Activated T-helper 2 cell treated with anti-CD3 and anti-CD28 coated beads, Interferon-gamma antibody, Interleukin-2, Interleukin-4, amounts not matched to agents 10 μg/mL and 5 μg/mL and 100 μg/mL, durations not matched to agents 14 hours and 24 hours and 36 hours (primary cell): ENCODE measurements at places on chromosomes 11 and 22.

DNA sequence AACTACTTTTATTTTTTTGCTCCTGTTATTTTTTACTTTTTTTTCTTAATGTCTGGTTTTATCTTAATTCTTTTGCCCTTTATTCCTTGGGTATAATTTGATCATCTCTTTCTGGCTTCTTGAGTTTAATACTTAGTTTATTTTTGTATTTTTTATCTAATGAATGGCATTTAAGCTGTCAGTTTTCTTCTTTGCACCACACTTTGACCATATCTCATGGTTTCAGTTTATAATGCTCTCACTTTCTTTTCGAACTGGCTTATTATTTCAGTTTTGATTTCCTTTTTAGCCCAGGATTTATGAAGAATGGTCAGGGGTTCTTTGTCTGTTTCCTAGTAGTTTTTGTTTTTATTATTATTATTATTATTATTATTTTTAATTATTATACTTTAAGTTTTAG, 48.3 kb downstream of the QSER1 start:
- no peak for DNase-seq

DNA sequence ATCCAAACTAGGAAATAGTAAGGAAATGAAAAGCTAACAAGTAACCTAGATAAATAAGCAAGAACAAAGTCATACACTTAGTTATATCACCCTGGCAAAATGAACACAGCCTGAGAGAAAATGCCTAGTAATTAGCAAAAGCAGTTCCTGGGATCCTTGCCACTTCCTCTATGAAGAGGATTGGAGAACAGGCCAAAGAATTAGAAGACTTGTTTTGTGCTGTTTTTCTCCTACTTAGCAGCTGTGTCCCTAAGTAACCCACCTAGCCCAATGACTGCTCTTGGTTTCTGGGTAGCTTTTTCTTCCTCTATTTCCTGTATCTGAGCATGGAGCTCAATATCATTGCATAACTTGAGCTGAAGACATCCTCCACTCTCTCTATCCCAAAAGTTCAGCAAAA, 713.9 kb downstream of the ETS1 start:
- DNase-seq: no peak

GRCh38 chr22:35653824-35654223, 5.6 kb downstream of the APOL6 start:
- no peak for DNase-seq

DNA sequence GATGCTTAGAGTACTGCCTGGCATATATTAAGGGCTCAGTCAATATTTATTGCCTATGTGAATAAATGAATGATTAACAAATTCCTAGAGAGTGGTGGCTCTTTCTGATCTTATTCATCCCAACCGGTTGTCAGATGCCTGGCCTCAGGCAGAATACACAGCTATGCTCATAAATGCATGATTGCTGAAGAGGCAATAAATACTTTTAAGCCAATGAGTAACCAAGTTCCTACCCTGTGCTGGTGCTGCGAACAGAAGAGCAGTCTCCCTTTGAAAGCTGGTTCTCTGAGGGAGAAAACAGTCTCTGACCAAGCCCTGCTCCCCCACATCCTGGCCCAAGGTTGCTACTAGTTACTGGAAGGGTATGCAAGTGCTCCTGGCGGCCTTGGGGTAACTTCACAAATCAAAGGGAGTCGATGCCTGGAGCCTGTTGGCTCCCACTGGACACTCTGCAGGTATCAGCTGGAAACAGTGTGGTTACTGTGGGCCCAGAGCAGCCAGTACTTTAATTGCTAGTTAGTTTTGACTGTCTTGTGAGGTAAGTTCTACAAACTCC, 2.8 kb downstream of the USH1C start:
- no peak for DNase-seq

- no peak for DNase-seq
These were observed 3.2 kb upstream of the SYT8 start for GRCh38 chr11:1831338-1832210.

- DNase-seq: no peak
These were observed 38.0 kb upstream of the PDE2A start for GRCh38 chr11:72712168-72712751.

DNA sequence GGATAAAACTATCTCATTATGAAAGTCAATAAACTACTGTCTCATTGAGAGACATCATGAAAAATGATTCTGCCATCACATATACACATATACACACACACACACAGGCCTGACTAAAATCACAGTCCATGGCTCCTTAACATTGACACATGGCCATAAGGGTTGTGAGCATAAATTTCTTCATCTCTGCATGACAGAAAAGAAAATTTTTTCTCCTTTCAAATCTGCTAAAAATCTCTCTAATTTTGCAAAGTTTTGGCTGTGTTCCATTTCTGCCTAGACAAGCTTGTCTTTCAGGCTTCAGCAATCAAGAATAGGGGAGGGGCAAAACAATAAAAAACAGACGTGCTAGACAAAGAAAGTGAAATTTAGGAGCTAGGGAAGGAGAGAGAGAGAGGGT, 324.5 kb downstream of the LRRC4C start:
- no peak for DNase-seq

- DNase-seq: no peak
These were observed 152.9 kb downstream of the DBX1 start for GRCh38 chr11:20007386-20007785.

GRCh38 chr22:46297151-46297812, 612 bp downstream of the GTSE1 start:
- DNase-seq: peak; percentile 19

GRCh38 chr11:78190374-78190773, 1.7 kb downstream of the USP35 start:
- DNase-seq: no peak

DNA sequence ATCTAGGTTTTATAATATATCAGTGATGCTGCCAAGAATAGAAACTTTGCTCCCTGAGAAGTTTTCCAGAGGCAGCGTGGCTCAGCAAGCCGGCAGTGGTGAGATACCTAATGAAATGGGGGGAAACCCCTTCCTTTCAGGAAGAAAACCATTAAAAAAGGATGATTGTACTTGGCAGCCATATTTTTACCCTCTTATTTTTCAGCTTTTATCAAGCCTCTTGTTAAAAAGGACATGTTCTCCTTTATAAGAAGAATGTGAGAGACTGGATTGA, 9.0 kb upstream of the ME3 start:
- DNase-seq: no peak

DNA sequence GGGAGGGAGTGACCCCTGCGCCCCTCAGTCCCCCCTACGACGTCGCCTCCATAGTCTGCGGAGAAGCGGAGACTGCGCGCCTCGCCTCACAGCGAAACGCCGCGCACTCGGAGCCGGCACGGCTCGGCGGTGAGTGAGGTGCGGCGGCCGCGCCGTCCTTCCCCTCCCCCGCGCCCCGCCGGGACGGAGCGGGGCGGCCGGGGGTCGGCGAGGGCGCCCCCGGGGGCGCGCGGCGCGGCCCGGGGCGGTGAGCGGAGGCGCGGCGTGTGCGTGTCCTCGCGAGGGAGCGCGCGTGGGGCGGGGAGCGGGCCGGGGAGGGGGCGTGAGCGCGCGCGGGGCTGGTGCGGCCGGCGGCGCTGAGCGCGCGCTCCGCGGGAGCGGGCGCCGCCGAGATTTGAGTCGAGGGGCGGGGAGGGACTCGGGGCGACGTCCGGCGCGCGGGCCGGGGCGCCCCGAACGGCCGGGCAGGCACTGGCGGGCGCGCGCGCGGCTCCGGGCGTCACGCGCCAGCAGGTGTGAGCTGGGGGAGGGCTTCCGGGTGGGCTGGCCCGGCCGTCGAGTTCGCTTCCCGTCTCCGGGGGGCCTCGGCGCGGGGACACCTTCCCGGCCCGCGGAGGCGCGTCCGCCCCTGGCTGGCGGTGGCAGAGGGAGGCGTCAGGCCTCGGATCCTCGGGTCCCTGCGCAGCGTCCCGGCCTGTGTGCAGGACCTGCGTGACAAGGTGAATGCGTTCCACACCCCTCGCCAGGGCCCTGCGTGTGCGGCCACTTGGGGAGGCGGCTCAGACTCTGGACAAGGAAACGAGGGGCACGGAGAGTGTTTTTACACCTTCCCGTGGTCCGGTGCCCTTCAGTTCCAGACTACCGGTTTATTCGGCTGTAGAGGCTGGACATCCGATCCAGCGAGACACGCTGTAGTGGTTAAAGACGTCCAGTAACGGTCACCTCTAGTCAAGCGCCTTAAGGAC, 50.4 kb downstream of the FAM83F start:
- DNase-seq: peak; percentile 61

- DNase-seq: no peak
These were observed 22.8 kb upstream of the ZBTB44 start for GRCh38 chr11:130337281-130338089.

GRCh38 chr11:33179348-33179803, 18.1 kb upstream of the CSTF3 start:
- DNase-seq: peak; percentile 16

GRCh38 chr11:80816966-80817365, 1376.1 kb upstream of the TENM4 start:
- DNase-seq: no peak

DNA sequence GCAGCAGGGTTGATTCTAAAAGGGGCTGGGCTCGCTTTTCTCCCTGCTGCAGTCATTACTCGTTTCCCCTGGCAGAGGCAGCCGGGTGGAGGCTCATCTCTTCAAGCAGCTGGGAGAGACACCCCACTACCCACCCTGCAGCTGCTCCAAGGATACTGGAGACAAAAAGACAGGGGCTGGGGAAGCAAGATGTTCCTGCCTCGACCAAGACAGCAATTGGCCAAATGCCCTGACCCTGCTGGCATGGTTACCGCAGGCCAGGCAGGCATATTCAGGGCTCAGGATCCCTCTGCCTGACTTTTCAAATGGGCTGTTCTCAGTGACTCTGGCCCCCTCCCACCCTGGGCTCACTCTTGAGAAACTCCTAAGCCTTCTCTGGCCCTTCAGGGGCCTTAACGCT, 6.8 kb upstream of the RGL4 start:
- DNase-seq: no peak
